ENCODE measurements at places on chromosomes 4 and X.

GRCh38 chrX:39764441-39764914 is 333.3 kb downstream of the BCOR start:
- DNase-seq: no peak

GRCh38 chr4:123415977-123416376 is 19.4 kb downstream of the SPRY1 start:
- no peak for DNase-seq

GRCh38 chrX:81259714-81260395 is 58.0 kb downstream of the SH3BGRL start:
- no peak for DNase-seq

DNA sequence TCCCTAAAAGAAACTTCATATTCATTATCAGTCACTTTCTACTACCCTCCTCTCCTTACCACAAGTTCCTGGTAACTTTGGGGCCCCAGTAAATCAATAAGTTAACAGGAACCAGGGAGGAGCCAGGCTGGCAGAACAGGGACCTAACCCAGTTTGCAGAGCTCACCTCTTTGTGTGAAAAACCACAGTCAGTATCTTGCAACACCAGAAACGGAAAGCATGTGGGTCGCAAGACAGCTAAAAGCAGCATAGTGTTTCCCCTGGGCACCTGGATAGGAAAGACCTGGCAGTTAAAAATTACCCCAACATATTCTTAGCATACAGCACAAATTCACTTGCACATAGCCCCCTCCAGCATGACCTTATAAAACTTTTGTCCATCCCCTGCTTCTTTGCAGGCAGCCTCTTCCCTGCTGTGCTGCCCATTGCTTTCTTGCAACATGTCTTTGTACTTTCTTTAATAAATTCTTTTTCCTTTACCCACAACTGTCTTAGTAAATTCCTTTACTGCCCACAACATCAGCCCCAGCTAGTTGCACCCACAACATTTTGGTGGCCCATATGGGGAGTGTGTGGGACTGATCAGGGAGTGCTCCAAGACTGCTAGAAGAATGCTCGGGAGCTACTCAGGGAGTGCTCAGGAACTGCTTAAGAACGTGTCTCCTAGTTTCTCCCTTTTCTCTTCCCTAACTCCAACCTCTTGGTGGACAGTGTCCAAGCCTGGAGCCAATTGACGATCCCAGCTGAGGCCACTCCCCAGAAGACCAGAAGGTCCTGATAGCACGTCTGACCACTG is 83.4 kb downstream of the MSN start:
- DNase-seq: no peak

GRCh38 chrX:149363965-149364364 is 141.1 kb downstream of the IDS start:
- no peak for DNase-seq

GRCh38 chr4:140645614-140646412 is 77.1 kb upstream of the UCP1 start:
- no peak for DNase-seq

- DNase-seq: no peak
These were observed 1.7 kb downstream of the NKX3-2 start for GRCh38 chr4:13542577-13543031.

All from kidney glomerular epithelial cell (primary cell).